ENCODE measurements at places on chromosomes 4 and X.

DNA sequence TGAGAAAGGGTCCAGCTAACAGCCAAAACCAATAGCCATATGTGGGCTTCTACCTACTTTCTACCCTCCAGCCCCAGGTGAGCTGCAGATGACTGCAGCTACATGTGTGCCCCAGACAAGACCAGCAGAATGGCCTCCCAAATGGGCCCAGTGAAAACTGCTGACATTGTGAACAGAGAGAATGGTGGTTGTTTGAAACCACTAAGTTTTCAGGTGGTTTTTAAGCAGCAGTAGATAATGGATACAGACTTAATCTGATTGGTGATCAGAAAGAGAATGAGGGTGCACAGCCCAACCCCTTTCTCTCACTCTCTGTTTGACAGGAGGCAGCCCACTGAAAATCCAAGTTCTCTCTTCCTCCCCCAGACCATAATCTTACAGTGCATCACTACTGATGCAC, 42.5 kb upstream of the BBS12 start:
- peak; percentile 49 for DNase-seq

- no peak for DNase-seq
Measured at GRCh38 chr4:87953826-87954225, 21.7 kb upstream of the SPP1 start.

DNA sequence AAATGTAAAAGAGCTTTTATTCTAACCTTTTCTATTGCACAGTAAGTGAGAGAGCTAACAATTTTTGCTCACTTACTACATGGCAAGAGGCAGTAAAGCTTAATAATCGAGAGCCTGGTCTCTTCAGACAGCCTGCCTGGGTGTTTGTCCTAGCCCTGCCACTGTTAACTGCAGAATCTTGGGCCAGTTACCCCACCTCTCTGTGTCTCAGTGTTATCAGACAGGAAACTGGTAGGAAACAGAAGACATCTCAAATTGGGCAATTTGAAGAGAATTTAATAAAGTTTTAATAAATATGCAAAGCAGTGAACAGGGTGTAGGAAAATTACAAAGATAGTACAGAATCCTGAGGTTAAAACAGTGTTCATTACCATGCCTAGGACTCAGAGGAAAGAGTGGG, 13.4 kb downstream of the STAP1 start:
- no peak for DNase-seq

GRCh38 chrX:38800981-38801845, at the start of gene MID1IP1:
TSS of gene MID1IP1 (plus strand) at chrX:38801459. CDS start at chrX:38804947, 3,488 bp downstream.
- no peak for DNase-seq

- no peak for DNase-seq
Measured at GRCh38 chrX:150616863-150617198, 48.4 kb downstream of the MTM1 start.

GRCh38 chr4:147589586-147589985, 27.6 kb upstream of the TMEM184C start:
- DNase-seq: no peak

GRCh38 chrX:65601530-65602220, 65.8 kb upstream of the MSN start:
- DNase-seq: no peak

DNA sequence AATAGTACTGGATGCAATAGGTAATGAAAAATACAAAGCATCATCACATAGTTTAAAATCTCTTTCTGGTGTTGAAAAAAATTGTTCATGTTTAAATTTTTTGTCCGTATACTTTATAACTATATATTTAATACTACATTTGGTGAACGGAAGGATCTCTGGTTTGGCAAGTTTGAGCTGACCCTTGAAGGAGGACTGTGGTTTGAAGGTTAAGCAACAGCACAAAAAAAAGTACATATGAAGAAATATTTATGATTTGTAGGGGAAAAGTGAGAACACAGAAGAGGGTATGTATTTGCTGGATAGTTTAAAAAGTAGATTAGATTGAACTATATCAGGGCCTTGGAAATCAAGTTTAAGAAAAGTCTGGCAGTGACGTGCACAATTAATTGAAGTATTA, 13.3 kb downstream of the SRP72 start:
- no peak for DNase-seq

Data from GM12864 (cell line).